Iris pigment epithelial cell (primary cell): ENCODE measurements at places on chromosomes 3 and 15.

- no peak for DNase-seq
Observed at GRCh38 chr15:42150219-42150970, 6.0 kb downstream of the PLA2G4F start.

- DNase-seq, result peak; percentile 34
Observed at GRCh38 chr15:43484455-43484854, 8.5 kb downstream of the TP53BP1 start.

DNA sequence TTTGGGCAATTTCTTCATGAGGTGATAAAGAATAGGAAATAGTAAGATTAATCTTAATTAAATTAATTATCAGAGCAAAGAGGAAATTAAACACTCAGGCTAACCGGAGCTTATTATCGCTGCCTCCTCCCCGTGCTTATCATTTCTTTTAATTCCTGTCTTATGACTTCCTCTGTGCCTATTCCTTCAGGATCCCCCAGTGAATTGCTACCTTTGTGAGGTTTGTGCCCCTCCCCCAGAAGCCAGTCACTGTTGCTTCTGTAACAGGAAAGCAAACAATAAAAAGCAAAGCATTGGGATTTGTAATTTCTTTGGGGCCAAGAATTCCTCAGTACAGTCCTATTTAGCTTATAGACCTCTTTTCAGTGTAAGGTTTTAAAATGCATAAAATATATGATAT is 164.5 kb downstream of the CADPS start:
- no peak for DNase-seq

DNA sequence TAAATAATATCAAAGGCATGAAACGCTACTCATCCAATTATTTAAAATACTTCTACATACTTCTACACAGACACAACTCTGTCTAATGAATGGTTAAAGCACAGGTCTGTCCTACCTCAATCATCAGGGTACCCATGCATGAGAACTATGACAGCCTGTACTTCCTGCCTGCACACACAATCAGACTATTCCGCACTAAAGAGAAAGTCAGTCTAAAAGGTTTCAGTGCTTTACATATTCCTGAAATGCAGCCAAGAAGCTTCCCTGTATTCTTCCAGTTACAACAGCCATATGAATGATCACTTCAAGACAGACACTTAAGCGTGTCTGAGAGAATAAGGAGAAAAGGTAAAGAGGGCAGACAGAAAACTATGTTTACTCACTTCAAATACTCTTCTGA is 58.8 kb downstream of the TUBGCP4 start:
- peak; percentile 29 for DNase-seq

DNA sequence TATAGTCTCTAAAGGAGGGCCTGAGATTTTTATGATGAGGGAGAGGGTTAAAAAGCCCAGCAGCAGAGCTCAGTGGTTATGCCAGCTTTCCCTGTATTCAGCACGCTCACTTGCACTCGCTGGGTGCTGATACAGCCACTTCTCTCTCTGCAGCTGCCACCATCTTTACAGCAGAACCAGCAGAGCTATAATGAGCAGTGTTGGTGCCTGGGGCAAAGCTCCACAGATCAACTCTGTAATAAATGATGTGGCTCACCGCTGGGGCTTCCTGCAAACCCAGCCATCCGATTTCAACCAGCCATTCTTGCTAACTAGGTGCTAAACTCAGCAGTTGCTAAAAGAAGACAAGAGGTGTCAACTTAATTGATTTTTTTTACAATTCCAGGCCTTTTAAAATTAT is 48.0 kb downstream of the ARNT2 start:
- no peak for DNase-seq

DNA sequence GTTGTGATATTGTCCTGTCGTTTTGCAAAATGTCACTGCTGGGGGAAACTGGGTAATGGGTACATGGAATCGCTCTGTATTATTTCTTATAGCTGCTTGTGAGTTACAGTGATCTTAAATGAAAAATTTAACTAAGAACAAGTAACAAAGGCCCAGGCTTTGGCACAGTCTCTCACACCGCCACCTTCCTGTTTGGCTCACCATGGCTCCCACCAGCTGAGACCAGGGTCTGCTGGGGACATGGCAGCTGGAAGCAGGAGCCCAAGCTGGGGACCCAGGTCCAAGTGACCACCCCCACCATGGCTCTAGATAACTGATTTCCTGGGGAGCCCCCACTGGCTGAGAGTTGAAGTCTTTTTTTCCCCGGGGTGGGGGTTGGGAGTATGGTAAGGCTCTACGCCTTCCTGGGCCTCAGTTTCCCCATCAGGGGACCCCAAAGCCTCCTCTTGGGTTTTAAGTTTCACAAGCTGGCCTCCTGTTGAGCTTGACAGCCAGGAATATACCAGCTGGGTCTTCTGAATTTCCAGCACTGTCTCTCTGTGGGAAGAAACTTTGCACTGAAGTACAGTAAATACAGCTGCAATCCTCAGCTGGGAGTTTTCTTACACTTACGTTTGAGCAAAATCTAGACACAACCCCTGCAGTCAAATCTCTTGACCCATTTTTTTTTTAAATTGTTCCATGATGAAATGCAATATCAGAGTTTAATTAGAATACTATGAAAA is 26.1 kb downstream of the ABTB1 start:
- peak; percentile 25 for DNase-seq

- DNase-seq, result no peak
Observed at GRCh38 chr3:186220911-186221645, 112.2 kb upstream of the ETV5 start.

GRCh38 chr3:97610626-97611025 is 153.9 kb upstream of the ARL6 start:
- no peak for DNase-seq

DNA sequence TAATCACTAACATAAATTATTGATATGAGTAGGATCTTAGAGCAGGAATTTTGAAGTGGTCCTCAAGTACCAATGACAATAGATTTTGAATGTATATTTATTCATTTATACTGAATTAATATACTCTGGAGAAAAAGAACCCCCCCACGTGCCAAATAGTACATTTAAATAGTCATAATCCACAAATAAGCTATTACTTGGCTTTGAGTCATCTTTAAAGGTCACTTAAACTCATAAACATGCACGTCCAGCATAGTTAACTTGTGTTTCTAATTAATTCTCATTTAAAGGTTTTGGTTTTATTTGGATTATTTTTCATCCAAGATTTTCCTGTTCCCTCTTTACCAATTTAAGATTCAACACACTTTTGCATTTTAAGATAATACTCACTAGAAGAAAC is 35.1 kb downstream of the FGF7 start:
- no peak for DNase-seq

DNA sequence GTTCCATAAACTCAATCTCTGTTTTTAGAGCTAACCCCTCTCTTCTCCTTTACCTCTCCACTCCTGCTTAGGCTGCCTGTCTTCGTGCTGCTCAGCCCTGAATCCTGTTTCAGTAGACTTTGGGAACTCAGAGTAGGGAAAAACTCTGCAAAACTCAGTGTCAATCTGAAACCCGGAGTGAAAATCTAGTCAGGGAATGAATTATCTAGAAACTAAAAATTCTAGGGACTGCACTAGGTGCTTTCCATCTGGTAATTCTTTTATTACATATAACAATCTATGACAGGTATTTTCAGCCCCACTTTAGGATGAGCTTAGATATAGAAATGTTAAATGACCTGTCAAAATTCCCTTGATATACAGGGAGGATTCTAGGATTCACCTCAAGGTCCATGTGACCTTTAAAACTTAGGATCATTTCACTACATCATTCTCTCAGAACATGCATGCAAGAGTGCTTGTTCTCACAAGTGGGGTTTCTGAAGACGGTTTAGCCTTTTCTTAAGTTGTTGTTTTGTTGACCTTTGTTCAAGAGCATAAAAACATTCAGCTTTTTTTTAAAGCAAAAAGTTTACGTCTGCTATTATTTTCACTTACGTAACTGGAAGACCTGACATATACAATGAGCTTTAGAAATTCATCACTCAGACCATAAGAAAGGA is 108.2 kb upstream of the MBNL1 start:
- DNase-seq, result no peak

DNA sequence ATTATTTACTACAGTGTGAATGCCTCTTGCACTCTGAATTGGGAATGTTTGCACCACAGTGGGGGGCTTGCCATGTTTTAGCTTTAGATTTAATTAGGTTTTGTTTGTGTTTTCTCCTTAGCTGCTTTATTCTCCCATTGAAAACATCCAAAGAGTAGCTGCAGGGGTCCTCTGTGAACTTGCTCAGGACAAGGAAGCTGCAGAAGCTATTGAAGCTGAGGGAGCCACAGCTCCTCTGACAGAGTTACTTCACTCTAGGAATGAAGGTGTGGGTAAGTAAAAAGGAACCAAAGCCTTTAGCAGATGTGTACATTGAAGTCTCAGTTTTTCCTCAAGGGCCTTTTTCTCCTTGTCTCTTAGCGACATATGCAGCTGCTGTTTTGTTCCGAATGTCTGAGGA is 36.9 kb downstream of the CTNNB1 start:
- no peak for DNase-seq

GRCh38 chr15:57816599-57816998 is 110.1 kb downstream of the POLR2M start:
- no peak for DNase-seq
